ENCODE measurements at places on chromosomes 4 and X.

GRCh38 chrX:30618160-30618765 is 35.0 kb upstream of the GK start:
- no peak for DNase-seq

- DNase-seq = no peak
These were observed 1.2 kb upstream of the TMEM144 start for GRCh38 chr4:158208963-158209640.

- no peak for DNase-seq
These were observed 90.6 kb downstream of the MID1IP1 start for GRCh38 chrX:38891641-38892413.

GRCh38 chr4:105992641-105993305 is 97.5 kb downstream of the NPNT start:
- no peak for DNase-seq

DNA sequence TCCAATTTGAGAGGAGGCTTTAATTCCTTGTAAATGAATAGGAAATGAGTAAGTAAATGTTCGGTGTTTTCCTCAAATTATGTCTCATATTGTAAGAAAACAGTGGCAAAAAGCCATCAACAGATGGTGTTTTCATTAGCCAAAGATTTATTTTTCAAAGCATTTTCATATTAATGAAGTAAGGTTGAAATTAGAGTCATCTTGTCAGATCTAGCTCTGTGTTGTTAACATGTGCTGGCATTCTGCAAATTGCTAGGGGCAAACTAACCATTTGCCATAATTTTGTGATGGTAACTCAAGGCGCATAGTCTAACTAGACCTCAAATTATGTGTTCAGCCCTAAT is 24.7 kb downstream of the MID2 start:
- DNase-seq = no peak

Data from effector CD4-positive, alpha-beta T cell (primary cell).